Temporal lobe (tissue), 4 donors: ENCODE measurements at places on chromosomes 7 and 10. TPM values are rescaled to one million over a fixed set of nuclear protein-coding genes. Genes with fewer than 3 reads are reported as not detected.

Gene CALML3
- total RNA-seq: not detected

Gene ACSL5
- 2.0 TPM for total RNA-seq

Gene CPA4
- total RNA-seq: not detected

Gene NRAP
- not detected for total RNA-seq

Gene PRLHR
- 2.0 TPM for total RNA-seq

Gene CFAP58
- total RNA-seq: 0.25 TPM

Gene ZNF727
- 0.25 TPM for total RNA-seq

Gene AUTS2
- total RNA-seq: 88.8 TPM

Gene FZD1
- 7.6 TPM for total RNA-seq

Gene FRMD4A
- total RNA-seq: 92.9 TPM

Gene CDHR1
- 4.2 TPM for total RNA-seq

Gene USP6NL
- total RNA-seq: 29.7 TPM

Gene PKD1L1
- total RNA-seq: 0.25 TPM

Gene SUPV3L1
- total RNA-seq: 29.0 TPM

Gene PKD2L1
- 0.25 TPM for total RNA-seq

Gene ANKIB1
- total RNA-seq: 87.0 TPM

Gene MYOZ1
- total RNA-seq: not detected

Gene DEPP1
- 3.4 TPM for total RNA-seq

Gene IFIT2
- total RNA-seq: 2.7 TPM

Gene OR2A5
- total RNA-seq: not detected

Gene GIMAP5
- total RNA-seq: 2.7 TPM

Gene HHEX
- total RNA-seq: 2.0 TPM

Gene ARHGAP22
- total RNA-seq: 2.5 TPM

Gene DDC
- total RNA-seq: 0.25 TPM

Gene PAOX
- 6.4 TPM for total RNA-seq

Gene AKR1C3
- 3.4 TPM for total RNA-seq

Gene LIPM
- not detected for total RNA-seq

Gene AOAH
- 3.4 TPM for total RNA-seq

Gene CALD1
- 27.5 TPM for total RNA-seq

Gene TWIST1
- total RNA-seq: 0.74 TPM

Gene NSMCE4A
- total RNA-seq: 33.2 TPM

Gene RTKN2
- total RNA-seq: 3.7 TPM

Gene OR13A1
- not detected for total RNA-seq

Gene FBXL13
- total RNA-seq: 3.9 TPM

Gene TMEM130
- total RNA-seq: 8.9 TPM

Gene HECW1
- 35.4 TPM for total RNA-seq

Gene CYP3A4
- total RNA-seq: not detected

Gene CDK1
- total RNA-seq: 14.3 TPM

Gene FOXI2
- not detected for total RNA-seq

Gene GPC2
- 44.3 TPM for total RNA-seq

Gene H2BK1
- total RNA-seq: not detected

Gene IDI1
- total RNA-seq: 118 TPM

Gene UPK3BL1
- total RNA-seq: 17.5 TPM

Gene EPHA1
- 0.49 TPM for total RNA-seq

Gene PRKCQ
- 2.2 TPM for total RNA-seq

Gene ANKRD30A
- total RNA-seq: not detected

Gene TAC1
- total RNA-seq: 8.4 TPM

Gene TFPI2
- 0.25 TPM for total RNA-seq

Gene CTAGE15
- 0.25 TPM for total RNA-seq

Gene NEBL
- total RNA-seq: 43.0 TPM

Gene EGR2
- total RNA-seq: 0.74 TPM
